ENCODE measurements at places on chromosomes 3 and 15. TPM values are rescaled to one million over a fixed set of nuclear protein-coding genes. Genes with fewer than 3 reads are reported as not detected.

DNA sequence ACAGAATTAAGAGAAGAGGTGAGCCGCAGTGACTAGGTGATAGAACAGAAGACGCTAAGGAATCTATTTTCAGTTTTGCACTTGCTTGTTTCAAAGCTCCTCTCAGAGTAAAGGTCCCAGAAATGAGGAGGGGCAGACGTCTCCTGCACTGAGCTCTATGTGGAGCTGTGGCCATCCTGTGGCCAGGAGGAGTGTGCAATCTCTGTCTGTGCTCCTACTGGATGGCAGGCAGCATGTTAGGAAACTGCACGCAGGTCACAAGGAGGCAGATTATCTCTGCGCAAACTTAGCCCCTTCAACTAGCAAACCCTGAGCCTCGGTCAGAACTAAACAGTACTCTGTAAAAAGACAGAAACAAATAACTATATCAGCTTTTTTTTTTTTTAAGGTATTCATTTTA, 31.1 kb upstream of the PPIB start:
- DNase-seq, result no peak

DNA sequence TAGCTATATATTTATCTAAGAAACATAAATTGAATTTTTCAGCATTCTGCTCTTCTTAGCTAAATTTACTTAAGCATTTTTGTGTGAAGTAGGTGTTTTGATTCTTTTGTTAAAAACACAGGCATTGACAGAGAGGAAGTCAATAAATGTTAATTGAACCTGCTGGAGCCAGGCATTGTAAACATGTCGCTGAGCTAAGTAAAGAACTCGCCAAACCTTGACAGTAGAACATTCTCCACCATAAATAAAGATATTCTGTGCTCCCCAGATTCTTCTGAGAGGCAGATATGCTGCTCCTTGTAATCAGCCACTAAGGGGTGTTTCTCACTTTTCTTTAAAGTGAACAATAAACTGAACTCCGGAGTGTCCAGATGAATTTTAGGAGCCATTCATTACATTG, 38.4 kb downstream of the SYNM start:
- DNase-seq, result no peak

- DNase-seq, result no peak
Observed at GRCh38 chr3:7392206-7392605, 531.3 kb downstream of the GRM7 start.

DNA sequence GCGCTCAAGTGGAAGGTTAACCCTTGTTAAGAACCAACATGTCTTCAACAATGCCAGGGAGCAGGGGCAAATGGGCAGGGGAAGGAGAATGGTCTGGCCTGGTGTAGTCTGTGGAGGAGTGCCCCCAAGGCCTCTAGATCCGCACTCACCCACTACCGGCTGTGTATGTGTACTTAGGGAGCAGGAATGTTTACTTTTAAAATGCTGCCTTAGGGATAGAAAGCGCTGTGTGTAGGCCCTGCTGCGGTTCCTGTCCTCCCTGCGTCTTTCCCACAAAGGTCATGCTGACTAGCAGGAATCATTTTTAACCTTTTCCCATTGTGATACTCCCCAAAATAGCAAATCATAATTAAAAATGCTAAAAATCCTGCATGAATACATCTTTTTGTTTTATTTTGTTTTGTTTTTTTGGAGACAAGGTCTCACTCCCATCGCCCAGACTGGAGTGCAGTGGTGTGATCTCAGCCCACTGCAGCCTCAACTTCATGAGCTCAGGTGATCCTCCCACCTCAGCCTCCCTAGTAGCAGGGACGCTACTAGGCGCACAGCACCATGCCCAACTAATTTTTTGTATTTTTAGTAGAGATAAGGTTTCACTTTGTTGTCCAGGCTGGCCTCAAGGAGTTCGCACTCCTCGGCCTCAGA, 35.9 kb upstream of the CEMIP start:
- DNase-seq, result peak; percentile 10

- peak; percentile 3 for DNase-seq
Observed at GRCh38 chr3:87987952-87988351, 70.9 kb downstream of the CGGBP1 start.

GRCh38 chr3:8143186-8143585, 358.4 kb upstream of the LMCD1 start:
- DNase-seq, result no peak

DNA sequence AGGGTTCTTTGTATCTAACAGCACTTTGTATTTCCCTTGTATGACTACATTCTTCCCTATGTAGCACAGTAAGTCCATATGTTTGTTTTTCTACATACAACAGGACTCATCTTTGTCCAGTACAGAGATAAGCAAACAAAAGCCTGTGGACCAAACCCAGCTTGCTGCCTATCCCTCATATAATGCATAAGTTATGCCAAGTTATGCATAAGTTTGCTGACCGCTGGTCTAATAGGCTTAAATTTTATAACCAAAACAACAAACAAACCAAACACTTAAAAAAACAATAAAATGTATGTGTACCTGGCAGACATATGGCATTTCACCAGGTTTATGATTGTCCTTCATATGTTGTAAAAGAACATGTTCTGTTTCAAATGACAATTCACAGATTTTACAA, 56.0 kb downstream of the ZNF280D start:
- DNase-seq, result no peak

DNA sequence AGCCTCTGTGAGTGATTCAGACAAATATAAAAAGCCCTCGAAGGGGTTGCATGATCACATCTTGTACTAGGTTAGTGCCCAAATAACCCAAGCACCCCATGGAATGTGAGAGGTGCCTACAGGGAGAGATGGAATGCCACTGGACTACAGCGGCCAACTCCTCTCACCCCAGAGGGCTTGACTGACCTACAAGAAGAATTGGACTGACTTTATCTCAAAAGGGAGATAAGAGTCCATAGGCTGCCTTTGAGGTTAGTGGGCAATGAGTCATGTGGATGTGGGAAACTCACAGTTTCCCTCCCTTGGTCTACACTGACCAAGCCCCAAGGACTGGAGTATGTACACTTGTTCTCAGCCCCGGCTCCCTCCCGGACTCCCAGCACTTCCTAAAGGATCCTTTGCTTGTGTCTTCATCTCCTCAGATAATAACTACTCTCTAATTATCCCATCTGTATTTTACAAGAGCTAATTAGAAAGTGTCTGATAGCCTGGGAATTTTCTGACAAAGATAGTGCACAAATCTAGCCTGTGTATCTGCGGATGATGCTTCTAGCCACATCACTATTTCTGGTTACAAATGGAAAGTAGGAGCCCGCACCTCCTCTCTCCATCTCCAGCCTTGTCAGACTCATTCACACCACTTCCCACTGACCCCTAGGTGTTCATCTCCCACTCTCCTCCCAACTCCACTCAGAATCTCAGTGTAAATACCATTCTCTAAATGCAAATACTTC, 547.8 kb upstream of the TBL1XR1 start:
- DNase-seq, result peak; percentile 99

DNA sequence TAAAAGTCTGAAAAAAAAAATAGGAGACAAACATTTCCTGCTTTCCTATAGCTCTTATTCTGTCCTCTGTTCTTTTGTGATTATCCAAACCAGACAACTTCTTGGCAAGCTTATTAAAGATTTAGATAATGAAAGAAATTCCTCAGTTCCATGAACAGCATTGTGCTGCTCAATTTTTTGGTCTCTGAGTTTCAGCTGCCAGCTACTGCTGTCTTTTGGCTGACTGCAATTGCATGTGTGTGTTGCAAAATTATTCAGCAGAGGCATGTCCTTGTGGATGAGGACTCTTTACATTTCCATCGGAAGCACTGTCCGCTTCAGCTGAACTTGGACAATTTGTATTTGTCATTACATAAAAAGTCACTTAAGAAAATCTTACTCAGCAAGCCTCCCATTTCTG, 397.3 kb upstream of the RASGRP1 start:
- no peak for DNase-seq

DNA sequence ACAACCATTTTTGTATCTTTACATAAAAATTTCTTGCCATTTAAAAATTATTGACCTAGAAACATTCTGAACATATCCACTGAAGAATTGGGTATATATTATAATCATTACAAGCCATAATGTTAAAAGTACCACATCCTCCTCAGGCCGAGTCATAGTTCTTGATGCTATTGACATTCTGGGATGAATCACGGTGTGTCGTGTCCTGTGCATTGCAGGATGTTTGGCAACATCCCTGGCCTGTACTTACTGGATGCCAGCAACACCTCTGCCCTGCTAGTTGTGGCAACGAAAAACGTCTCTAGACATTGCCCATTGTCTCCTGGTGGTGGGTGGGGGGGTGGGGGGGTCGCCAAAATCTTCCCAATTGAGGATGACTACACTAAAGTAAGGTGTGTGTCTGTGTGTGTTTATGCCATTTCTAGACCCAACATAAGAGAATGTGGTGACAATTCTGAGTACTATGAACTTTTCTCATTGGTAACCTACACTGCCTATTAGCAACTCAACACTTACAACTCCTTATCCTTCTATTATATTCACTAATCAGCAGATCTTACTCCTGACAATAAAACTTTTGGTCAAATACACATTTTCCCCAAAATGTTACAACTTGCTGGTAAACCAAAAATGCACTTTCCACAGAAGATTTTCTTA, 471.6 kb downstream of the FOXP1 start:
- peak; percentile 73 for DNase-seq

DNA sequence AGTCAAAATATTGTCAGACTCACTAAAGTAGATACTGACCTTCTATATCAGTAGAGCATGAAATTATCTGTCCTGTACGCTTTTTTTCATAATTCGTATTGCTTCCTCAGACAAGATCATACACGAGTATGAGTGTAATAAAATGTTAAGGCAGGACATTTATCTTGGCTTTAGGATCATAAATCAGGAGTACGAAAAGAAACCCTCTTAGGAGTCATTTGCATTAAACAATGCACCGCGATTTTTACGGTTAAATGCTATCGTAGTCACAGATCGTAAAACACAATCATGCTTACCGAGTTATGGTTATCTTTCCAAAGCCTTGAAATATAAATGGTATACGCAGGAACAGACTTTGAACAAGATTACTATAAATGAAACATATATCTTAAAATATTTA, 510.3 kb upstream of the ROBO1 start:
- DNase-seq, result no peak

- DNase-seq, result no peak
Observed at GRCh38 chr3:52886049-52886730, 11.2 kb downstream of the STIMATE start.

DNA sequence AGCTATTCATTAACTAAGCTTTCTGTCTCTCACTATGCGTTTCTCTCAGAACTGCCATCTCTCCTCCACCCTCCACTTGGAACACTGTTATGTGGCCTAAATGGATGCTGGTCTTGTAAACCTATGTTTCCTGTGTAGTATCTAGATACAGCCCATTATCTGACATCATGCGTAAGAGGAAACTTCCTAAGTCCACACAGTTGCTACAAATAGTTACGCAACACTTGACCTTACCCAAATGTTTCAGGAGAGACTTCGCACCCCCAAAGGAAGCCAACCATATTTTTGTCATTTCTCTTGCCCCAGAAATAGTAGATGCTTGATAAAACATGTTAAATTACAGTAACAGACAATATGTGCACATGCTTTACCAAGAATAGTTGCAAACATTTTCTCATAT, 87.2 kb upstream of the TPRG1 start:
- no peak for DNase-seq

GRCh38 chr3:124381575-124382333, 348.5 kb upstream of the UMPS start:
- peak; percentile 18 for DNase-seq

DNA sequence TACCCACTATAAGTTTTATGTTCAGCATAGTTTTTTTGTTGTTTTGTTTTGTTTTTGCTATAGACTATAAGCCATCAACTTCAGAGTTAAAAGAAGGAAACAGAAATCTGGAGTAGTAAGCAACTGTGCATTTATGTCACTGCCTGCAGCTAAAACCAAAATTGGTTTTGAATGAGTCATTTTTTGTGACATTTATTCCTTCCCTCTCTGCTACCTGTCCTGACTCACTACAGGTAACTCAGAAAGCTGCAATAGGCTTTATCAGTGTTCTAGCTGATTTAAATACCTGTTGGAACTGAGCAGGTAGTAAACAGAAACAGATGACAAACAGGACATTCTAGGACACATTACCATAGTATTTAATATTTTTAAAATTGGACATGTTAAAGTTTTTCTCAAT, 393.3 kb upstream of the WNT5A start:
- DNase-seq, result no peak

- peak; percentile 62 for DNase-seq
Observed at GRCh38 chr3:113695786-113696645, at the start of gene USF3. TSS of gene USF3 (minus strand) at chr3:113696642. CDS start at chr3:113674878, 21,764 bp downstream.

GRCh38 chr3:6551165-6551564, 309.8 kb upstream of the GRM7 start:
- no peak for DNase-seq

- no peak for DNase-seq
Observed at GRCh38 chr15:79916502-79917132, 19.8 kb upstream of the MTHFS start.

- DNase-seq, result peak; percentile 2
Observed at GRCh38 chr15:94674296-94674695, 442.9 kb downstream of the MCTP2 start.

DNA sequence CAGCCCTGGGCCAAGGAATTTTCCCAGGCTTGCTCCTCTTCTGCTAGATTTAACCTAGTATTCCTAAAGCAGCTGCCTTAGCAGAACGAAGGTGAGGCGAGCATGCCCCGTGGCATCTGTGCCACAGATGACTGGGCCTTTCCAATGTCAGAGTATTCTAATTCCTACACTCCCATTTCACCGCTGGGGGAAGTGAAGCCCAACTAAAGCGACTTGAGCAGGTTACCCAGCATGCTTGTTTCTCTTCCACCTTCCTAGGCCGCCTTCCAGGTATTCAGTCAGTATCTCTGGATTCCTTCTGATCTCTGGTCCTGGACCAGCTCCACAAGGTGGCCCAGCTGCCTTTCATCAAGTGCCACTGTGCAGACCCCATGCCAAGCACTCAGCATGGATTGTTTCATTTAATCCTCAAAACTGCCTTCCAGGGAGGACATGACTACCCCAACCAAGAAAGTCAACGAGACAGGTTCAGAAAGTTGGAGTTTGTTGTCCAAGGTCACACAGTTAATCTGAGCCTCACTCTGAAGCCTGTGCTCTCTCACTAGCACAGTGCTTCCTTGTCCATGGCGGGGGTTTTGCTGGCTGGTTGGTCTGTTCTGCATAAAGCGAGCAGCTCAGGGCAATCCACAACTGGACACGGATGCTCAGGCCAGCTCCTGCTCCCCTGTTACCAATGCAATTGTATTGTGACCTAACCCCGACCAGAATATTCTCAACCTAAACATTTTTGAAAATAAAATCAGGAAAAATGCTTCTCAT, 15.1 kb downstream of the MYO5C start:
- no peak for DNase-seq

- no peak for DNase-seq
Observed at GRCh38 chr3:186124592-186124991, 15.7 kb upstream of the ETV5 start.

The NUSAP1 gene
- total RNA-seq, result 212 TPM

The FBN1 gene
- total RNA-seq, result 123 TPM

The GOLGB1 gene
- 30.4 TPM for total RNA-seq

The VEPH1 gene
- 54.4 TPM for total RNA-seq

The ACAD11 gene
- total RNA-seq, result 14.6 TPM

The SLC6A1 gene
- not detected for total RNA-seq

The GHRL gene
- total RNA-seq, result not detected

The CCDC54 gene
- total RNA-seq, result not detected

The DNAH12 gene
- 0.47 TPM for total RNA-seq

The RTP4 gene
- total RNA-seq, result 38.1 TPM

The CISH gene
- total RNA-seq, result 0.81 TPM
